GM04504 (cell line): ENCODE measurements at places on chromosomes 3 and 15.

DNA sequence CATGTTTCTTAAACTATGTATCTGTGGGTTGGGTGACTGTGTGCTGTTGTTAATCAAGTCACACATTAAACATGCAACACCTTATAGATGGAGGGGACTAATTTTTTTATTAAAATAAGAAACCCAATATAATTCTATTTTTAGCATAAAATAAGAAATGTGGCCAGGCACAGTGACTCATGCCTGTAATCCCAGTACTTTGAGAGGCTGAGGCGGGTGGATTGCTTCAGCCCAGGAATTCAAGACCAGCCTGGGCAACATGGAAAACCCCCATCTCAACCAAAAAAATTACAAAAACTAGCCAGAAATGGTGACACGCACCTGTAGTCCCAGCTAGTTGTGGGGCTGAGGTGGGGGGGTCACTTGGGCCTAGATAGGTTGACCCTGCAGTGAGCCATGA is 1021.0 kb downstream of the EPHA3 start:
- no peak for DNase-seq

GRCh38 chr15:58864602-58865424 is 68.7 kb downstream of the SLTM start:
- DNase-seq: no peak

DNA sequence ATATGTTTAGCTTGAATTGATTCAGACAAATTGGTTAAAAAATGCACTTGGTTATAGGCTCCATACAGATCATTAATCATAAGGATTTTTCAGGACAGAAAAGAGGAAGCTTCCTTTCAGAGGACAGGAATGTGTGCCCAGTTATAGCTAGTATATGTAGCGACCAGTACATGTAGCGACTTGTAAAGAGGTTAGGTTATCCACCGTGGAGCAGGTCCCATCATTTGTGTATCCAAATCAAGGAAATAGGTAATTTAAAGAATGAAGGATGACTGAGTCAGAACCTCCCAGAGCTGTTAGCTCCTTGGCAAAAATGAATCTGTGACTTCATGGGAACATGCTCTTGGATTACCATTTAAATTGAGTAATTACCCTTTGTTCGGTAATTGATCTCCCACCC is 15.8 kb upstream of the P2RY12 start:
- no peak for DNase-seq

DNA sequence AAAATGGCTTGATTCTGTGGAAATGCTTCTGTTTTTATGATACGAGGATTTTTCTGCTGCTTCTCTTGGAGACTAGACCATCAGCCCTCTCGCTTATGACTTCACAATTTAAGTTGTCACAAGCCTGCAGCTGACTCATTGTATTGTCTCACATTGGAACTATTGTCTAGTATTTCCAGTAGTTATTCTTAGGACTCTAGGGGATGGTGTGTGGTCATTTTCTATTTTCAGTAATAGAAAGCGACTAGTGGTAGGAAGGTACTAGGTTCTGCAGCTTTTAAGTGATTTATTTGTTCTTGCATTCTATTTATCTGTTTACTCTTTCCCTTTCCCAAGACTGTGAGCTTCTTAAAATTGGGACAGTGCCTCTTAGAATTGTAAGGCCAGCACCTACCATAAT is 66.3 kb upstream of the CRTC3 start:
- peak; percentile 62 for DNase-seq

DNA sequence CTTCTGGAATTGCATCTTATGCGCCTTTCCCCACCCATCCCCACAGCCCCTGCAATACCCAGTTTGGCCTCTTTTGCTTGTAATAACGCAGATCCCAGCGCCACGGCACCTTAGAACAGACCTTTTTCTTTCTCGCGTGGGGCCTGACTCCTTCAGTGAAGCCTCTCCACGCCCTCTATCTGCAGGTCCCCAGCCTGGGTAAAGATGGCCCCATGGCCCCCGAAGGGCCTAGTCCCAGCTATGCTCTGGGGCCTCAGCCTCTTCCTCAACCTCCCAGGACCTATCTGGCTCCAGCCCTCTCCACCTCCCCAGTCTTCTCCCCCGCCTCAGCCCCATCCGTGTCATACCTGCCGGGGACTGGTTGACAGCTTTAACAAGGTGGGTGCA is 594 bp downstream of the CRELD1 start:
- no peak for DNase-seq

DNA sequence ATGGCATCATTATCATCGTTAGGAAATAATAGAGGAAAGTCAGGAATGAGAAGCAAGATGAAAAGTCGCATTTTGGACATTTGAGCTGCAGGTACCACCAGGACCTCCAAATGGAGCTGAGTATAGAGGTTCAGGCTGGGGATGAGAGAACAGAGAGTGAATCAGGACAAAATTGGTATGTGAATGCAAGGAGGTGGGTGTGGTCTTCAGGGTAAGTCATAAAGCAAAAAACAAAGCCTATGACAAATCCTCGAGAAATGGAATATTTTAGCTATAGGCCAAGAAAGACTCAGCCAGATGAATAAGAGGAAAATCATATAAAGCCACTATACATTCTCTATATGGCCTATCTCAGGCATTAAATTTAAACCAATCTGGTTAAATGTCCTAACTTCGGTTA is 841.3 kb downstream of the ROBO1 start:
- DNase-seq: no peak
